ENCODE measurements at places on chromosomes 4 and X.

DNA sequence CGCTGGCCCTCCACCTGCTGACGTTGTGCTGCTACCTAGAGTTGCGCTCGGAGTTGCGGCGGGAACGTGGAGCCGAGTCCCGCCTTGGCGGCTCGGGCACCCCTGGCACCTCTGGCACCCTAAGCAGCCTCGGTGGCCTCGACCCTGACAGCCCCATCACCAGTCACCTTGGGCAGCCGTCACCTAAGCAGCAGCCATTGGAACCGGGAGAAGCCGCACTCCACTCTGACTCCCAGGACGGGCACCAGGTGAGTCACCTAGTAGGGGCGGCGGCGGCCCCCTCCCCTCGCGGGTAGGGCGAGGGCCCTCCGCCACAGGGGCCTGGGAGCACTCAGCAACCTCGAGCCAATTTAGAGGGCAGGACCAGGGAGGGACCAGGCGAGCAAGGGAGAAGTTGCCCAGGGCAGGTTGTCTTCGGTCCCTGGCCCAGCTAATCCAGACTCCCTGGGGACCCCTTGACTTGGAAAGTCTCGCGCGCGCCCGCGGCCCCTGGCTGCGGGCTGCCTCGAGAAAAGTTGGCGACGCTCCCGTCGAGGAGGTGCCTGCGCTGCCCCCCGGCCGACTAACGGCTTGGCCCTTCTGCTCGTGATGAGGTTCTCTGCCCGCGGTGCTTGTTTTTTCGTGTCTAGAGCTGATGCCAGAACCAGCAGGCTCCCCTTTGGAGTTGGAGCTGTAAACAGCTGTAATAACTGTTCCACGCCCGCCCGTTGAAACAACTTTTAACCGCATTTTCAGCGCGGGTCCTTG, 717 bp downstream of the EDA start:
- DNase-seq: no peak

- DNase-seq: no peak
Measured at GRCh38 chr4:140250989-140251552, 97.1 kb upstream of the MAML3 start.

- DNase-seq: no peak
Measured at GRCh38 chr4:151879705-151880445, 119.1 kb upstream of the GATB start.

DNA sequence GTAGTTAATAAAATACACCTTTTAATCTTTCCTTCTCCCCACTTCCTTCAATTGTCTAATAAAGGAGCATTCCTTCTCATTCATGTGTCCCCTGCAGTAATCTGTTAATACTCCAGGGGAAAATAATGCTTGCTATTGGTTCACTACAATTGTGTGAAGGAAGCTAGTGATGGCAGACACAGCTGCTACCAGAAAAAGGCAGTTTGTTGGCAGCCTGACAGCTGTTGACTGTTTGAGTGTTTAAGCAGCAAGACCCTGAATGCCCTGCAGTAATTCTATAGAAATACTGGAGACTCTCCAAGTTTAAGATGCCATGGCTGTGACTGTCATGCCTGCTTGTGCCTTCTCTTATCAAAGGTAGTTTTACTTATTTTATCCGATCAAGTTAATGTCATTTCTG, 359.5 kb downstream of the C4orf33 start:
- DNase-seq: no peak

- DNase-seq: no peak
Measured at GRCh38 chr4:169914866-169915265, 111.3 kb downstream of the MFAP3L start.

- DNase-seq: no peak
Measured at GRCh38 chr4:149518471-149518870, 297.2 kb downstream of the IQCM start.

GRCh38 chr4:125938541-125938940, 623.8 kb downstream of the FAT4 start:
- no peak for DNase-seq

GRCh38 chr4:186724058-186724863, 605 bp upstream of the FAT1 start:
- peak; percentile 22 for DNase-seq

GRCh38 chrX:20623448-20623847, 356.7 kb upstream of the RPS6KA3 start:
- no peak for DNase-seq

GRCh38 chr4:137360761-137361160, 171.5 kb downstream of the PCDH18 start:
- DNase-seq: no peak

DNA sequence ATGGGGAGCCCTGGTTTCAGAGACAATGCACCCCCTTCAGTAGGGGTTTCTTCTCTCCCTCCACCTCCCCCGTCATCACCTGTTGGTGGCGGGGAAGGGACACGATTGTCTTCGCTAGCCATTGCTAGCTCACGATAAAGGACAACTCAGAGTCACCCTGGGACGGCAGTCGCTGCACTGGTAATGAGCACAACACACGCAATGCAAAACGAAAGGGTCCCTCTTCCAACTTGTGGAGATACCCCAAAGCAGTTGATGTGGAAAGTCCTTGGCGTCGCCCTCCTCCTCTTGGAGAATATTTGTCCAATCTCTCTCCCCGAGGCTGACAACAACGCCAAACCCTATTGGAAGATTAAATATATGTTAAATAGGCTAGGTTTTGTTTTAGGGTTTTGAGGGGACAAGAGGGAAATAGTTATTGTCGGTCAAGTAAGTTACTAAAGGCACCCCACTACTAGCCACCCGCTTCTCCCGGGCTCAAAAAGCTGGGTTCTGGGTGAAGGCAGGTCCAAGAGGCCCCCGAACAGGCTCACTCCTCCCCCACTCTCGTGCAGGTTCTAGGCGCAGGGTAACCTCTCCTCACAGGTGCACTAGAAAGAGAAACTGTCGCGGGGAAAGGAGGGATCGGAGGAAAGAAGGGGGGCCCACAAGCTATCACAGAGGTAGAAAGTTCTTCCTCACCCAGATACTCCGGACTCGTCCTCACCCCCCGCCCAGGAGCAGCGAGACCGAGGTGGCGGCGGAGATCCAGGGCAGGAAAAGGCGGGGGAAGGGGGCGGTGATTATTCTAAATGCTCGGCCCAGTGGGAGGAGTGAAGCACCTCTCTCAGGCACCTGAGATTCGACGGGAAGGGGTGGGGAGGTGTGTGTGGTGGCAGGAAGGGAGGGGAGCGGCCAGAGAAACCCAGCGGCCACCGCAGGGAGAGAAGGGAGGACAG, at the start of gene LRBA:
TSS of gene LRBA (minus strand) at position 764 of the 938 bp plus-strand sequence. CDS start at position 122, 642 bp downstream.
- no peak for DNase-seq

GRCh38 chr4:89110541-89110985, 770 bp upstream of the TIGD2 start:
- DNase-seq: no peak

- DNase-seq: no peak
Measured at GRCh38 chr4:109486007-109486406, 52.4 kb downstream of the SEC24B start.

DNA sequence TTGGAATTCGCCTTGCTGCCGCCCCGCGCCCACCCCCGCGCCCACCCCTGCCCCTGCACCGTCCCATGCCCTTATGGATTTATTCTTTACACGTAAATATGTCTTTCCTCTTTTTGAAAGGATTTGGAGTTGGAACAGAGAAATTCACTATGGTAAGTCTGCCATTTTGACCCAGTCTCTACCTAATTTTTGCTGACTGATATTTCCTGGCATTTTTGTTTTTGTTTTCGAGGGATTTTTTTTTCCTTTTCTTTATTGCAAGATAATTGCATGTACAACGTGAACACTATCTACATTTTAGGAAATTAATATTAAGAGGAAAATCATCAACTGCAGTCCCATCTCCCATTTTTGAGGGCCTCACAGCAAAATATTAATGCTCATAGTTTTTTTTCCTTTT, 468 bp upstream of the SPIN2B start:
- no peak for DNase-seq

DNA sequence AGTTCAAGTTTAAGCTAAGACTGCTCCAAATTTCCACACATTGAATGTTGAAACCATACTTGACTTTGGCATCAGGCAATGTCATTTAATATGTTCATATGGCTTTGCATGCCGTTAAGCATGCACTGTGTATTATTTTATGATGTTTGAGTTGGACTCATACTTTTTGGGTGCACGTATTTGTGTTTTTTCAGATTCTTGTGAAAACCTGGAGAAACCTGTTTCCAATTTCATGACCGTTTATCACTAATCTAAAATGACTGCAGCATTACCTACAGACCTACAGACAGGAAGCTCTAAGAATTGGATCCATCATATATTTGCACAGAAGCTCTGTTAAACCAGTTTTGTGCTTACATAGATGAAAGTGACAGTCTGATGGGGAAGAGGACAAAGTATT, 1093.0 kb upstream of the INTU start:
- DNase-seq: no peak

DNA sequence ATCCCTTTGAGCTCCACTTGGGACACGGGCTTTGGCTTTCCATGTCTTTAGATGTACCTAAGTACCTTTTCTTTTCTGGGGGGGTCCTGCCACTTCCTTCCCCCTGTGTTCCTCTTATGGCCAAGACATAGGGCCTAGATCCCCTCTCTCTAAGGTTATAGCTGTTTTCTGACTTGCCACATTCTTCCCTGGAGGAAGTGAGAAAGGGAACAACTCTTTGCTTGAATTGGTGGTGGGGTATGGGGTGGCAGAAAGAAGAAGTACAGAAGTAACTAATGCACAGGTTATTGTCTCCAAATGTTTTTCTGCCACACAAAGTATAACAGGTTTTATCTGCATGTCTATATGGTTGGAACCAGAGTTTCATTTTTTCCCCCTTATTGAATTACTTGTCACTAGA, 29.7 kb upstream of the DIPK2B start:
- no peak for DNase-seq

GRCh38 chr4:149910177-149910576, 94.5 kb upstream of the IQCM start:
- no peak for DNase-seq

DNA sequence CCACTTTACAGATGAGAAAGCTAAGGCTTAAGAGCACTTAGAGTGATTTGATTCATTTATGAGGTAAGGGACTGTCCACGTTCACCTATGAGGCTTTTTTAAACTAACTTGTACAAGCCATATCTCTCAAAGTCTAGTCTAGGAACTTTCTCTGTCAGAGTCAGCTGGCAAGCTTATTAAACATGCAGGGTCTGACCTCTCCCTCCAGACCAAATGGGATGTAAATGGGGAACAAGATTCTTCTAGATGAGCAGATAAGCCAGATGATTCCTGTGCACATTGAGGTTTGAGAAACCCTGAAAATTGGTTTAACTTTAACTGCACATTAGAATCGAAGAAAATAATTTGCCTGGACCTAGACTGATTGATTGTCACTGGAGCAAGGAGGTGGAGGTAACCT, 160.0 kb upstream of the SPRY1 start:
- no peak for DNase-seq

DNA sequence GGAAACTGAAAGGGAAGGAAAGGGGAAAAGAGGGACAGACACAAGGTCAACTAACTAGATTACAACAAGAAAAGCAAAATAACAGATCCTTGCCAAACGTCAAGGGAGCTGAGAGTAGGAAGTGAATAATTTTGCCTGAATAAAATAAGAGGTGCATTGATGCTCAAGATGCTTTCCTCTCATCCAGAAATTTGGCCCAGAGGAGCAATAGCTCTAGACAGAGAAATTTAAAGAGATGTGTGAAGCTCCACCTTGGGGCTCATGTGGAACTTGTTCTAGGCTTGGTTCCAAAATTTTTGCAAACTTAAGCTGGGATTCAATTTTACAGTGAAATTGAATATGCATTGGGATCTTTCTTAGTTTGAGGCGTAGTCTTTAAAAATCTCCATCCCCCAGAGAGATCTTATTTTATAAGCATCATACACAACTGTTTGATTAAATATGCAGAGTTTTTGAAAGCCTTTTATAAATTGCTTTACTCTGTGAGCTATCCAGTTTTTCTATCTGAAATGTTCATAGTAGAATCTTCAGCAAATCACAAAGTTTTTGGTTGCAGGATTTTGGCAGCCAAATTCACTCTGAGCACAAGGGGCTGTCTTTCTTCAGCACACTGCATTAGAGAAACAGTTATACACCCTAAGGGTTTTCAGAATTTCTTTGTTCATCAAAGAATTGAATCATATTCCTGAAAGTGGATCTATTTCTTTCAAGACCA, 1159.5 kb downstream of the ADGRL3 start:
- DNase-seq: no peak

DNA sequence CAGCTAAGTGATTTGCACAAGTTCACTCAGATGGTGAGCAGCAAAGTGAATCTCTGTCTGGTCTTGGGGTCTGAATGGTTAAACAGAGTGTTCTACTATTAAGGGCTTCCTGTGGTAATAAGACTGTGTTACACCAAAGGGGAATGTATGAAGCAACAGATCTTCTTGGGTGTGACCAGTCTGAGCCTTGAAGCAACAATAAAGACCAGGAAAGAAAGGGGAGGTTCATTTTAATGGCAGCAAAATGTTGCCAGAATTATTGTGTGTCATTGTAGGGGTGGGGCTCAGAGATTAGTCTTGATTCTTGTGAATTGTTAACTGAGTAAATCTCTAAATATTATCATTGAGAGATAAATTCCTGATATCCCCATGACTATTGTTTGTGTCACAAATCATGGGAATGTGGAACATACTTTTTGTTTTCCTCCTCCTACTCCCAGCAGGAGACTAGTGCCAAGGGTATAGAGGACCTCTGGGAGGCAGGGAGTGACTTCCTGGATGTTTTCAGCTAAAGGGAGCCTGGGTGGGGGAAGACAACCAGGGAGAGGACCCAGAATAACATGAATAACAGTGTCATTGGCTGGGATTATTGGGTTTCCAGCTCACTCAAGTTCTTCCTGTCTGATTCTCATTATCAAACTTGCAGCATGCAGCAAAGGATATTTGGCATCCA, 141.4 kb upstream of the PAK3 start:
- DNase-seq: no peak

GRCh38 chr4:13546941-13547484, 2.7 kb upstream of the NKX3-2 start:
- DNase-seq: no peak

DNA sequence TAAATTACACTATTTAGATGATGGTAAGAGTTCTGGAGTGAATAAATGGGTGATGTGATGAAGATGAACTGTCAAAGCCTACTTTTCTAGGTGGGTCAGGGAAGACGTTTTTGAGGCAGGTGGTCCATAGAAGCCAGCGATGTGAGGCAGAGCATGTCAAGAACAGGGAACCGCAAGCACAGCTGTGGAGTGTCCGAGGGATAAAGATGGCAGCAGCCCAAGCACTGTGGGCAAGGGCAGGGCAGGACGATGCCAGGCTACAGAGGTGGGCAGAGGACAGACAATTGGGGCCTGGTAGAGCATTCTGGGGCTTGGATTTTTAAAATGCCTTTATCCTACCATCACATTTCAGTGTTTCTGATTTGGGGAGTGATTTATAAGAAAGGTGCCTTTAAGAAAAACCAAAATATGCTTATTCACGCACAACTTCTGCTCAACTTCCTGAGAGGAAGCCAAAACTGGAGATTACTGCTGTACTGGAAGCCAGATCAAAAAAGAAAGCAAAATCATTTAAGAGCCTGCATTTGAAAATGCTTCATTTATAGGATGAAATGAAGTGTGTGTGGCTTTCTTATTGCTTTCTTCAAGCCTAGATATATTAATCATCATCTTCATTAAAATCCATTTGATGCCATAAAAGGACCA, 119.0 kb upstream of the WDR17 start:
- DNase-seq: no peak
